CD4-positive, alpha-beta memory T cell (primary cell): ENCODE measurements at places on chromosomes 6 and 20. TPM values are rescaled to one million over a fixed set of nuclear protein-coding genes. Genes with fewer than 3 reads are reported as not detected.

DNA sequence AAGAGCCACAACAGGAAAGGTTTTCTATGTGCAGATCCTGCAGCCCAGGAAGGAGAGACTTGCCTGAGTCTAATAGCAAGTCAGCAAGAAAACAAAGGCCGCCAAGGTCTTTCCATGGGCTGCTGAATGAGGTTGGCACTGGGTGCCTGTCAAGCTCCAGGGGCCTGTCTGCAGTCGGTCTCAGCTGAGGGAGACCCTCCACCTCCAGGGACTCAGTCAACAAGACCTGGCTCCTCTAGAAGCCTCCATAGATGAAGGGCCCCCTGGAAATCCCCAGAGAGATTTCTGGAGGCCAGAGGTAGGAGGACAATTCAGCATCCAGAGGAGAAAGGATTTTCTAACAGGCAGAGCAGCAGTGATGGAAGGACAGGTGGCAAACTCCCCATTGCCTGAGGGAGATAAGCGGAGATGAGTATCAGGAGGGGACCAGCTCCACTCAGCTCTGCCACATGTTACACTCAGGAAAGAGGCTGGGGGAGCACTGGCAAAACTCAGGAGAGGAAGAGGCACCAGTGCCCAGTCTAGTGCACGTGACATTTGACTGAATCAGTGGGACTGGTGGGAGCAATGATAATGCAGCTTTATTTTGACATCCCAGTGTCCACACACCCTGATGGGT, 33.5 kb upstream of the FKBP1A start:
- no peaks in the 10 kb centered on the region for H3K36me3 ChIP-seq
- no peak for DNase-seq
- H3K4me3 ChIP-seq = no peak overlapping the region
- no peaks in the 10 kb centered on the region for H3K4me1 ChIP-seq

TCF15 gene
- total RNA-seq = not detected

DNA sequence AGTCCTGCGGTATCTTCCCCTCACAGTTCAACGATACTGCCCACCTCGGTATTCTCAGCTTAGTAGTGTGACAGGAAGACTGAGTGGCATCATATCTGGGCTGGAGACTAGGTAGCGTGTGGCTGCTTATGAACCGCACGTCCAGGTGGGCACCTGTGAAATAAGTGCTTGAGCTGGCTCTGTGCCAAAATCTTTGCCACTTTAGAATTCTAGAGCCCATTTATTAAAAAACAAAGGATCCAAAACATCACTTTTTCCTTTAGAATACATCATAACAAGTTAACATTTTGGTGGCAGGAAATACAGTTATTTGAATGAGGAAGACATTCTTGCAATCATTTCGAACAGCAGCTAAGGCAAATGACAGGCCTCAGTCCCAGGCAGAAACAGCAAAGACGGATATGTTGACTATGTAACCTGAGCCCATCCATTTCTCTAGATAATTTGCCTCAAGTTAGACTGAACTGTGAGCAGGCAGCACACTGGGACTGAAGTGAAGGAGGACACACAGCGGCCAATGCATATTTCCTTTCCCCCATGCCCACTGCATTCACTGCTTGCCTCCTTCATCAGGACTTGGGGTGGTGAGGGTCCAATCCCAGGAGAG, 136.6 kb downstream of the GMDS start:
- H3K36me3 ChIP-seq = no peaks in the 10 kb centered on the region
- H3K4me1 ChIP-seq = peaks cover 10% of the 10 kb centered on the region
- DNase-seq = no peak
- no peak overlapping the region for H3K4me3 ChIP-seq
- H3K27me3 ChIP-seq = no peaks in the 10 kb centered on the region

ADNP gene
- 65.6 TPM for total RNA-seq

- DNase-seq = no peak
- no peaks in the 10 kb centered on the region for H3K4me1 ChIP-seq
- no peaks in the 10 kb centered on the region for H3K27me3 ChIP-seq
- H3K27ac ChIP-seq = no peak overlapping the region
Observed at GRCh38 chr6:12224251-12224650, 65.9 kb upstream of the EDN1 start.

DNA sequence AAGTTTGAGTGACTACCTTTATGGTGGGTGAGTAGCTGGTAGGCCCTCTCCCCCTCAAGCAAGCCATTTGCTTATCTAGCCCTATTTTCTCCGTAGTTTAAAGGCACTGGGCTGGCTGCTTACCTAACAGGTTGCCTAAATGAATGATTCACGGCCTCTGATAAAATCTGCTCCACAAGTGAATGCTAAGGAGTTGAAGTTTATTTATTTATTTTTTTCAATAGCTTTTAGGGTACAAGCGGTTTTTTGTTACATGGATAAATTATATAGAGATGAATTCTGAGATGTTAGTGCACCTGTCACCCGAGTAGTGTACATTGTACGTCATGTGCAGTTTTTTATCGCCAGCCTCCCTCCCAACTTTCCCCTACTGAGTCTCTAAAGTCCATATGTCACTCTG, 8.3 kb upstream of the CDH26 start:
- H3K36me3 ChIP-seq = peaks cover 6% of the 10 kb centered on the region

DNA sequence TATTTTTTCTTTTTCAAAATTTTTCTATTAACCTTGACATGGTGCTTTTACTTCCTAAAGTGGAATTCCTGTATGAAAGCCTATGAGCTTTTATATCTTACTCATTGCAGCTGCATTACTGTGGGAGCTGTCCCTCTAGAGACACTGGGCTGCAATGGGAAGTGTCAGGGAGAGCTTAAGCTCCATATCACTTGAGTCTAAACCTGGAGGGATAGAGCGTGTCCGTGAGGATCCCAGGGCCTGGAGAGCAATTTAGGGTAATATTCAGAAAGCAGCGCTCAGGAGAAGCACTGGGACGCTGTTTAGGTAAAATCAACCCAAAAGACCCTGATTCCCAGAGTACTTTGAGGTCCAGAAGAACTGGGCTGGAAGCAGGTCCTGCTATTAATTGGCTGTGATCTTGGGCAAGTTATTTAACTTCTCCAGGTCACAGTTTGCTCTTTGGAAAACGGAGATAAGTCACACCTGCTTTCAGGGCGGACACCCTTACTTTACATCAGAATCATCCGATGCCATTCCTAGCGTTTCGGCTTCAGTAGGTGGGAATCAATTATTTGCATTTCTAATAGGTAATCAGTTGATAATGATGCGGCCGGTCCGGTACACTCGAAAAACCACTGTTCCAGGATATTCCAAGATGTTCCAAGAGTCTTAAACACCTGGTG, 628 bp upstream of the ERGIC3 start:
- no peaks in the 10 kb centered on the region for H3K27me3 ChIP-seq
- peaks cover 4% of the 10 kb centered on the region for H3K36me3 ChIP-seq
- H3K27ac ChIP-seq = peak overlapping the region; percentile 78
- peaks cover 15% of the 10 kb centered on the region for H3K4me1 ChIP-seq
- peak overlapping the region; percentile 76 for H3K4me3 ChIP-seq

- DNase-seq = no peak
- H3K27ac ChIP-seq = no peak overlapping the region
- H3K4me1 ChIP-seq = no peaks in the 10 kb centered on the region
- H3K4me3 ChIP-seq = no peak overlapping the region
Observed at GRCh38 chr6:130632277-130632676, 194.9 kb upstream of the SMLR1 start.

RIMS4 gene
- total RNA-seq = not detected

- no peak overlapping the region for H3K4me3 ChIP-seq
- no peaks in the 10 kb centered on the region for H3K36me3 ChIP-seq
- H3K27ac ChIP-seq = no peak overlapping the region
Observed at GRCh38 chr20:33948480-33948879, 45.2 kb upstream of the RALY start.

- no peaks in the 10 kb centered on the region for H3K27me3 ChIP-seq
- no peak overlapping the region for H3K27ac ChIP-seq
- DNase-seq = no peak
- peaks cover 5% of the 10 kb centered on the region for H3K4me1 ChIP-seq
- H3K36me3 ChIP-seq = peaks cover 11% of the 10 kb centered on the region
Observed at GRCh38 chr20:58342104-58342945, 32.8 kb downstream of the RAB22A start.

E2F3 gene
- total RNA-seq = 25.2 TPM

GRCh38 chr6:40355532-40355931, 231.6 kb downstream of the LRFN2 start:
- H3K4me3 ChIP-seq = no peak overlapping the region
- no peaks in the 10 kb centered on the region for H3K27me3 ChIP-seq
- H3K4me1 ChIP-seq = no peaks in the 10 kb centered on the region

DNA sequence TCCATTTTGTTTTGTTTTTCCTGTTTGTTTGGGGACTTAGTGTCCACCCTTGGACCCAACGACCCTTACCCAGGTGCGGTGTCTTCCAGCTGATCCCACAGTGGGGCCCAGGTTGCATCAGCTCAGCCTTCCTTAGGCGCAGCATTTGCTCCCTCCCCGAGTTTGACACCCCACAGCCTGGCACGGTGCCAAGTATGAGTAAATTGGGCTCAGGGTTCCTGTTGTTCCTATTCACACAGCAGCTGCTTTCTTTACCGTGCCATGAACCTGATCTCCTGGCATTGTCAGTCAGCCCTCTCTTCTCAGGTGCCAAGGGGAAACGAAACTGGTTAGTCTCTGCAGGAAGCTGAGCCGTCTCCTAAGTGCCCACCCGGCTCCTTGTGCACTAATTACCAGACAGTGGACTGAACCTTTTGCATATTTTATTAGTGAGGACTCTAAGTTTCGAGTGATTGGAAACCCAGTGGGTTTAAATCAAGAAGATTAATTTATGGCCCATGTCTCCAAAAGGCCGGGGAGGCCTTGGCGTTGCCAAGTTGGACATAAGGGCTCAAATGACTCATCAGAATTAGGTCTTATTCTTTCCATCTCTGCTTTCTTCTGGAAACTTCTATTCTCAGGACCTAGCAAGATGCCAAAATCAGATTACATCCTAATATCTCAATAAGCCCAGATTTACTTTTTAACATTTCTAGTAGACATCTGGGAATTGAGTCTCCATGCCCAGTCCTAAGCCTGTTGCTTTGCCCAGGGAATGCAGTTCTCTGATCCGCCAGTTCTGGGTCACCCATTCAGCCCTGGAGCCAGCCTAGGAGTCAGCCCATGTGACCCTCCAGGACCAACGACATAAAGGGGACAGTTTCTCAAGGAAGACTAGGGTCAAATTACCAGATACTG, 68.8 kb downstream of the TSHZ2 start:
- H3K36me3 ChIP-seq = no peaks in the 10 kb centered on the region
- H3K4me1 ChIP-seq = no peaks in the 10 kb centered on the region
- DNase-seq = no peak
- H3K27ac ChIP-seq = no peak overlapping the region

DNA sequence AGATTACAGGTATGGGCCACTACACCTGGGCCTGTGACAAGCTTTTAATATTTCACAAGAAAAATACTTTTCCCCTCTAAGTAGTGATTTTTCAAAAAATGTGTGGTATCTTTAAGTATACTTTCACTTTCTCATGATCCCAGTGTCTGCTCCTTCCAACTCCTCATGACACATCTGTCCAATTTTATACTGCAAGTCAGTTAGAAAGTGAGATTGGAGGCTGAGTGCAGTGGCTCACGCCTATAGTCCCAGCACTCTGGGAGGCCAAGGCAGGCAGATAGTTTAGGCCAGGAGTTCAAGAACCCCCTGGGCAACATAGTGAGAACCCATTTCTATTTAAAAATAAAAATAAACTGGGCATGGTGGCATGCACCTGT, 20.2 kb downstream of the PIM1 start:
- no peak for DNase-seq
- H3K4me3 ChIP-seq = no peak overlapping the region
- H3K36me3 ChIP-seq = no peaks in the 10 kb centered on the region
- peaks cover 65% of the 10 kb centered on the region for H3K4me1 ChIP-seq

DNA sequence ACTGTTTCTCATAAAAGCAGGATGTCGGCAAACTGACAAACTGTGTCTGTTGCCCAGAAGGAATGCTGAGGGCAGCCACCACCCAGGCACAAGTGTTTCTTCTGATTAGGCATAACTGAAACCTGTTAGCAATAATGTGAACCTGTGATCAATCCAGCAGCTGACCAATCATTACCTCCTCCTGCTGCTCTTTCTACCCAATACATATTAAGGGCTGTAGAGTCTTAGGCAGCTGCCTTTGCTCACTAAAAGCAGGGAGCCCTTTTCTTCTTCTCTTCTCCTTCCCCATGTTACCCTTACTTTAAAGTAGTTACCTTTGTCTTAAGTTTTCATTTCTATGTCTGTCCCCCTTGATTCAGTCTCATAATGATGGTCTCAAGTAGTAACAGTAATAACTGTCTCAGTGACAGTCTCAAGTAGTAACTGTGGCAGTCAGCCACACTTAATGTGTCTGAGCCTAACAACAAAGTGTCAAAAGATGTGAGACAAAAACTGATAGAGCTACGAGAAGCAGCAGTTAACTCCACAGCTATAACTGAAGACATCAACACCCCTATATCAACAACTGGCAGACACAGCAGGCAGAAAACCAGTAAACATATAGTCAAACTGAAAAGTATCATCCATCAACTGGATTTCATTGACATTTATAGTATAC, 37.0 kb downstream of the RANBP9 start:
- no peaks in the 10 kb centered on the region for H3K27me3 ChIP-seq
- no peaks in the 10 kb centered on the region for H3K36me3 ChIP-seq
- DNase-seq = no peak
- H3K4me3 ChIP-seq = no peak overlapping the region
- H3K27ac ChIP-seq = no peak overlapping the region

DNA sequence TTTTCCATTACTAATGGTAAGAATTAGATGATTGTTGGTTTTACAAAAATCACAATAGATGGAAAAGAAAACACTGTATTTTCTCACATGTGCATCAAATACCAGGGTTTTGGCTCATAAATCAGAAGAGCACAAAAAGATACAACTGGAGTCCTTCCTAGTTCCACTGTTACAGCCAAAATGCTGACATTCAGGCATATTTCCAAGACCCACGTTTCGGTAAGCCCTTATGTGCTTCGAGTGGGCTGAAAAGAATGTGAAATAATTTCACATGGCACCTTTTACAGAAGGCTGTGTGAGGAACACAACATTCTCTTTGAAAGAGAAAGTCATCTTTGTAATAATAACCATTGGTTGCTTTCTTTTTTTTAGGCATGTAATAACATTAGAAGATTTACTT, 326.7 kb upstream of the FLRT3 start:
- no peak overlapping the region for H3K4me3 ChIP-seq
- H3K27me3 ChIP-seq = no peaks in the 10 kb centered on the region
- no peak for DNase-seq
- no peaks in the 10 kb centered on the region for H3K36me3 ChIP-seq
- H3K27ac ChIP-seq = no peak overlapping the region

- DNase-seq = no peak
- H3K27ac ChIP-seq = no peak overlapping the region
- H3K4me1 ChIP-seq = peaks cover 34% of the 10 kb centered on the region
- H3K27me3 ChIP-seq = no peaks in the 10 kb centered on the region
Observed at GRCh38 chr20:62408640-62409039, 1.6 kb upstream of the CABLES2 start.

DNA sequence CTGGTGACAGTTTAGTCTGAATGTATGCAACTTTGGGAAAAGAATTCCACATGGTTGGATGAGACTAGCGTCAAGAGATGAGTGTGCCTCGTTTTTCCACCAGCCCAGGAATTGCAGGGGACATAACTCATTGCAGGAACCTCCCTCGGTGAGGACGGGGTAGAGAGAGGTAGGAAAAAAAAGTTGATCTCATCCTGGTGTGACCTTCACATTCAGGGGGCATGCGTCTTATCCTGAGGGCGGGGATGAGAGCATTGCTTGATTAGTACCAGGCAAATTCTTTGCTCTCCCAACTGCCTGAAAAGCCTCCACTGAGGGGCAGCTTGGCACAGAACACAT, 11.8 kb downstream of the TLDC2 start:
- DNase-seq = no peak
- H3K27ac ChIP-seq = no peak overlapping the region
- H3K4me1 ChIP-seq = peaks cover 12% of the 10 kb centered on the region
- H3K36me3 ChIP-seq = peaks cover 27% of the 10 kb centered on the region
